Kidney (tissue), 22 donors: ENCODE measurements at places on chromosomes 3 and 15. TPM values are rescaled to one million over a fixed set of nuclear protein-coding genes. Genes with fewer than 3 reads are reported as not detected.

- DNase-seq, result no peak
Measured at GRCh38 chr3:184237211-184237610, 7.8 kb downstream of the VWA5B2 start.

DNA sequence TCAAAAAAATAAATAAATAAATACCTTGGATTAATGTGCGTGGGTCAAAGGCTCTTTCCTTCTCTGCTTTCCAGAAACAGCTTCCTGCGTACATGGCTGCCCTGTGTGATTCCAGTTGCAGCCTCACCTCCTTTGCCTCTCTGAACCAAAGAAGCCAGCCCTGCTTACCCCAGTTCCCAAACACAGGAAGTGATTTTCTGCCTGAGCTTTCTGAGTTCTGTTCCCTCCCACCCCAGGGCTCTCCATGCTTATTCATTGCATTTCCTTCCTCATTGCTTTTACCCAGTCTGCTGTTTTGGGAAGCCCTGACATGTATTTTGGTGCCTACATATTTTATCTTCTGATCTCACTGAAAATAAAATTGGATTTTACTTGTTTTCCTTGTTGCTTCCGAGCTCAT, 15.4 kb downstream of the ZSCAN2 start:
- no peak for DNase-seq

GRCh38 chr3:184636741-184637316, 75.0 kb downstream of the MAGEF1 start:
- no peak for DNase-seq

DNA sequence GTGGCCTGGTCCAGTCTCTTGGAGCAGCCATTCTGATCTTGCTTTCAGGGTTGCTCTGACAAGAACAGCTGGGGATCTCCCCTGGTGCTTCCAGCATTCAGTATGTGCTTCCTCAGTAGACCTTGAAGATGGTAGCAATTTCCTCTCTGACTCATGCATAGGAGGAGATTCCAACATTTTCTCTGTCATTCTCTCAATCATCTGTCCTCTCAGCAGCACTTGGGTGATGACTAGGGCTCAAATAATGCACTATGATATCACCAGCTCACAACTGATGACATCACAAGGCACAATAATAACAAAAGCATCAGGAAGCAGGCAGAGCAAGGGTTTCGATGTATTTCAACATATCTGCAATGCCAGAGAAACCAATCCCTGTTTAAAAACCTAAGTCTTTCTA, 52.7 kb downstream of the NFKBIZ start:
- DNase-seq, result no peak

DNA sequence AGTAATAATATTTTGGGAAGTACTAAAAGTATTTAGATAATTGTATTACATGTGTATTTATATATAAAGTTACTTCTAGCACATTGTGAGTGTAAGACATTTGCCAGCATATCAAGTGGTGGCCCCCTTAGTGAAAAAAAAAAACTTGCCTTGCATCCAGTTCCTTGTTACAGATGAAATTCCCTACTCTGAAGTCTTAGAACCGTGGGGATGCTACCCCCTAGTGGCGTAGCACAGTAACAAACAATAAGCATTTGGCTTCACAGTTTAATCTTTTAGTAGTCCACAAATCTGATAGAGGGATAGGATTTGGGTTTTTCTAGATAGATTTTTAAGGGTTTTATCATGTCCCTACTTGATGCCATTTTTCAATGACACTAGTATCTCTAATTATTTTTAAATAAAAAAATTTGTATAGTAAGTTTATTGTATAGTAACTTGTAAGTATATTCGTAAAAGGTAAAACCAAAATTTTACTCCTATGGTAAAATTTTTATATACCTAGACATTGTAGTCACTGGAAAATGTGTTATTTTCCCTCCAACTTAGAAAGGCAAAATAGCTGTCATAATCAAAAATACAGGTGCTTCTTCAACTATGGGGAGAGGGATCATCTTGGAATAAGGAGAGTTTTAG, 14.3 kb downstream of the SMC4 start:
- DNase-seq, result peak; percentile 68

DNA sequence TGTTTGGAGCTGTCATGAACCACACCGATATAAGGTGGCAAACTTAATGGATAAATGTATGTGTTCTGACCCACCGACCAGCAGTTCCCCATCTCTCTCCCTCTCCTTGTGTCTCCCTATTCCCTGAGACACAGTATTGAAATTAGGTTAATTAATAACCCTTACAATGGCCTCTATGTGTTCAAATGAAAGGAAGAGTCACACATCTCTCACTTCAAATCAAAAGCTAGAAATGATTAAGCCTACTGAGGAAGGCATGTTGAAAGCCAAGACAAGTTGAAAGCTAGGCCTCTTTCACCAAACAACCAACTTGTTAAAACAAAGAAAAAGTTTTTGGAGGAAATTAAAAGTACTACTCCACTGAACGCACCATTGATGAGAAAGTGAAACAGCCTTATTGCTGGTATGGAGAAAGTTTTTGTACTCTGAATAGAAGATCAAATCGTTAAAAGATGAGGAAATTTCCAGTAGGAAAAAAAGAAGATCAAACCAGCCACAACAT, 15.0 kb downstream of the ATR start:
- peak; percentile 10 for DNase-seq

DNA sequence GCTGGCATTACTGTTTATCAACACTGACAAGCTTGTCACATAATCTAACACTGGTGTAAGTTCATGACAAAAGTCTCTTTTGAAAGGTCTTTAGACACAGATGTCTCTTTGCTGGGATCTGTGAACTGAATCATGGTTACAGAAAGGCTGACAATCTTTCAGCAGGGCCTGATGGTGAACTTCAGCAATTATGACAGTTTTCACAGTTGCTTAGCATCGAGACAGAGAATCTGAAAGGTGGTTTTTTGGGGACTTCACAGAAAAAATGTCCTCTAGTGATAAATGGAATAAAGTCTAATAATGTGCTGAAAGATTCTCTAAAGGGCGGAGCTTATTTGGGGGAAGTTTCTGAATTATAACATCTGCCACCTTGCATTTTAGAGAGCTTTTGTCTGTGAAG, 32.3 kb downstream of the CLDN1 start:
- DNase-seq, result no peak

GRCh38 chr3:107894998-107895397, 195.8 kb downstream of the CD47 start:
- DNase-seq, result no peak

- DNase-seq, result no peak
Measured at GRCh38 chr3:39819899-39820298, 10.5 kb downstream of the MYRIP start.

GRCh38 chr3:107063351-107063750, 313.9 kb upstream of the CCDC54 start:
- DNase-seq, result no peak

DNA sequence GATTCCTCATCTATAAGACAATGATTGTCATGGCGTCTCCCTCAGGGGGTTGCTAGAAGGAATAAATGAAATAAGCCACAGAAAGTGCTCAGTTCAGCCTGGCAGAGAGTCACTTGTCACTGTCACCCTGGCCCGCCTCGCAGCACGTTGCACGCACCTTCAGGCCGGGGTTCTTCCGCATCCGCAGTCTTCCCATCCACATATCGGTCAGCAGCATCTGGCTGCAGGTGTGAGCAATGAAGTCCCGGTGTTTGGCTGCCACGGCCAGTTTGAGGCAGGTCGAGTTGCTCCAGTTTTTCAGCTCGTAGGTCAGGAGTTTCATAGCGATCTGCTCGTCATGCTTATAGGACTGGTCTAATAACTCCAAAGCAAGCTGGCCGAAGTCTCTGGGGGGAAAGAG, 48.5 kb upstream of the MTMR10 start:
- no peak for DNase-seq

GRCh38 chr15:61994216-61994615, 66.0 kb downstream of the VPS13C start:
- DNase-seq, result no peak

DNA sequence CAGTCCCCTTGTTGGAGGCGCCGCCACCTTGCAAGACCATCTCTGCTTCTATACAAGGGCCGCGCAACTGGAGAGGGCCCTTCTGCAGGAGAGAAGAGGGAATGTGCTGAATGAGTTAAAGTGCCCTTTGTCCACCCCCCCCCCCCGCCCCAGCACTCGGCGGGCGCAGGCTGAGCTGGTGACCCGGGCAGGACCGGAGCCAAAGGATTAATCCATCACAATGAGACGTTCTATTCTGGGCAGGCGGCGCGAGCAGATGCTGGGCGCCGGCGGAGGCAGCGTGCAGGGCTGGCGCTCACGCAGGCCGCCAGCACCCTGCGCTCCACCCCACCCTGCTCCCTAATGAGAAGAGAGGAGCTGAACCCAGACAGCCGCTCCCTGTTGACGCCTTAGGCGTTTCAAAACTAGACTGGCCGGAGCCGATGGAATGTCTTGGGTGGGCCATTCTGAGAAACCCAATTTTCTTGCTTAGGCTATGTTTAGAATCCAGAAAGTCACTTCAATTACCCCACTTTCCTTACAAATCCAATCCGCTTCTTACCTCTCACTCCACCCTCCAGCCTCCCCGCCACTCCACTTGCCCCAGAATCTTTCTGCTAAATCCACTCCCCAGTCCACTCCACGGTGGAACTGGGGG, 32.9 kb downstream of the GJD2 start:
- peak; percentile 51 for DNase-seq

DNA sequence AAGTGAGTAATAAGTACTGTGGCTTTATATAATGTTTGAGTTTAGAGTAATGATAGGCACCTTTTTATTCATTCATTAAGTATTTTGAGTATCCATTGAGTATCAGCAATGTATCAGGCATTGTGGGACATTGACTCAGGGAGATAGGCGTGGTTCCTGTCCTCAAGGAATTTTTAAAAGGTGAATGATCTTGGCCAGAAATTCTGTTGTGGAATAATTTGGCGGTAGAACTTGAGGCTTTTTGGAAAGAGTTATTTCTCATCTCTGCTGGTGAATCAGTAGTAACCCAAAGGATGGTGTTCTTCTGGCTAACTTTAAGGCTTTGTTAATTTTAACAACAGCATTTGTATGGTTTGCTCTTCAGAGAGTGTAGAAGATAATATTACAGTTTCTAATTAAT, 2.0 kb downstream of the RAB7A start:
- no peak for DNase-seq

- DNase-seq, result no peak
Measured at GRCh38 chr3:66041116-66041515, 2.4 kb upstream of the MAGI1 start.

DNA sequence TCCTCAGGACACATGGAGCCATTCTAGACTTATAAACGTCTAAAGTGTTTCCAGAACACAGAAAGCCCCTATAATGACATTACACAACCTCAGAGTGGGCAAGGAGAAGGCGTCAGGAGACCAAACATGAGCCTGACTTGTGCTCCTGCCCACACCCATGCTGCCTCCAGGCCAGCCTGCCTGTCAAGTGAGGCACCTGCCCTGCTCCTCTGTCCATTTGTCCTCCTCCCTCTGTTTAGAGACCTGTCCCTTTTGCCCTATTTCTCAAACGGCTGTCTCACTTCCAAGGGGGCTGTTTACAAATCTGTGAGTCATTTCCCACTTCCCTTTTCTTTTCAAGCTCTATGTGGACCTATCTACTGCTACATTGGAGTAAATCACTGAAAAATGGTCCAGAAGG, 21.0 kb downstream of the ZDHHC3 start:
- no peak for DNase-seq

DNA sequence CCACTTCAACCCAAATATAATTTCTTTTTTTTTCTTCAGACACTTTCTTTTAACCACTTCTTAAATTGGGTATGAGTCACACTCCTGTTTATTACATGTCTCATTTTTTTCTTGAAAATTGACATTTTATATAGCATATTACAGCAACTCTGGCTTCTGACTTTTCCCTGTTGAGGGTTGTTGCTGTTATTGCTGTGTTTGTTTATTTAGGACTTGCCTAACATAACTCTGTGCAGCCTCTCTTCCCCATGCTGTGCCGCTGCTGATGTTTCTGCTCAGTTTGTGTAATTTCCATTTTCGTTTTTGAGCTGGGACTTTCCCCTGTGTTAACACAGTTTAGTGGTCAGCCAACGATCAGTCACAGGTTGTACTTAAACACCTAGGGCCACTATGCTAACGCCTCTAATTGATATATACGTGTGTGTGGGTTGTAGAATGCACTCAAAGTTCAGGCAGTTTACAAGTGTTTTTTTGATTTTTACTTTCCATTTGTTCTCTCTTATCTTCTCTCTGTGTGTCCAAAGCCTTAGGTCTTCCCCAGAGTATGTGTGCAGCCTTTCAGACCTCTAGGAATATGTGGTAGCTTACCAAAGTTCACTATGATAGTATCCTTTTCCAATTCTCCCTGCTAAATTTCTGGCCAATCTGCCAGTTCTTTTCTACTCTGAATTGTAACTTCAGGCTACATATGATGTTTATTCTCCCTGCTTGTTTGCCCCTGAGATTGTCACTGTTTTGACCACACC, 337.2 kb downstream of the ZBTB20 start:
- DNase-seq, result no peak

DNA sequence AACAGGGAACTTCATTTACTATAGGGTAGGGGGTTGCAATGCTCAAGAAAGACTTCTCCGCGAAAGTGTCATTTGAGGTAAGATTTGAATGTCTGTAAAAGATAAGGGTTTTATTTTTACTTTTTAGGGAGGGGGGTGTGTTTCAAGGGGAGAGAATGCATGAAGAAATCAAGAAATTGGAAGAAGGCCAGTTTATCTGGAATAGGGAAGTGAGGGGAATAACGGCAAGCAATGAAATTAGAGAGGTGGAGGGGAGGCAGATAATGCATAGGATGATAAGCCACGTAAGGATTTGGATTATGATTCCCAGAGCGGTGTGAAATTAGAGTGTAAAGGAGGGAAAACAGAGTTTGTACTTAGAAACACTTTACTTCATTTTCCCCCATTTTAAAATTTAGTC, 63.0 kb upstream of the MB21D2 start:
- no peak for DNase-seq

- no peak for DNase-seq
Measured at GRCh38 chr3:194285850-194286197, 65.3 kb downstream of the CPN2 start.

- no peak for DNase-seq
Measured at GRCh38 chr3:56874269-56874668, 72.5 kb upstream of the ARHGEF3 start.

The KLHL6 gene
- 9.8 TPM for total RNA-seq

The IL17RD gene
- 18.9 TPM for total RNA-seq

The KLHL25 gene
- 8.4 TPM for total RNA-seq

The NSMCE3 gene
- 6.3 TPM for total RNA-seq

The OCA2 gene
- 2.5 TPM for total RNA-seq

The SLC28A2 gene
- total RNA-seq, result not detected

The NOX5 gene
- total RNA-seq, result 0.60 TPM

The CCK gene
- total RNA-seq, result not detected

The ELL3 gene
- 2.5 TPM for total RNA-seq

The RETNLB gene
- total RNA-seq, result not detected

The EPHA3 gene
- 6.5 TPM for total RNA-seq

The KLHL18 gene
- 31.1 TPM for total RNA-seq

The OR5H14 gene
- total RNA-seq, result not detected

The GOLGA6C gene
- not detected for total RNA-seq

The PLSCR1 gene
- 266 TPM for total RNA-seq

The BAHD1 gene
- 28.4 TPM for total RNA-seq

The FILIP1L gene
- total RNA-seq, result 25.5 TPM

The CTSH gene
- 201 TPM for total RNA-seq

The SGO1 gene
- 0.72 TPM for total RNA-seq
